ENCODE measurements at places on chromosomes 2 and 18.
A peak's percentile ranks its signal among the peaks of the same experiment; 100 is the strongest.

DNA sequence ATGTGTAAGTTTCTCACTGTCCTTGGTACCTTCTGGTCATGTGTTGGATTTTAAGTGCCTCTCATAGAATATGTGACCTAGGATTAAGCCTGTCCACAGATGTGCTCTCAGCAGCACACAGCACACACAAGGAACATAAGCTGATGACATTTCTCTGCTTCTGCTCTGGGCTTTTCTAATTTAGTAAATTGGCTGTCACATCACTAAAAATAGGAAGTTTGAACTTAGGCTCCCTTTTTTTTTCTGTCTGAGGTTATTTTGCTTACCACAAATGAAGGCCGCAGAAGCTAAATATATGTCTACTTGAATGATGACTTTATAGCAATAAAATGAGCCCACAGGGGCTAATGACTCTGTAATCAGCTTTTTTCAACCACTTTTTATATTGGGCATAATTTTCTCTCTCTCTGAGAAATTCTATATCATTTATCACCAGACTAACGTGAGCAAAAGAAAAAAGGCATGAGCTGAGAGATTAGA lies 150.2 kb upstream of the KLHL14 start:
- DNase-seq, result no peak

- DNase-seq, result no peak
Observed at GRCh38 chr2:74947703-74948102, 10.7 kb upstream of the POLE4 start.

- DNase-seq, result no peak
Observed at GRCh38 chr2:13006426-13006825, 289.7 kb downstream of the TRIB2 start.

DNA sequence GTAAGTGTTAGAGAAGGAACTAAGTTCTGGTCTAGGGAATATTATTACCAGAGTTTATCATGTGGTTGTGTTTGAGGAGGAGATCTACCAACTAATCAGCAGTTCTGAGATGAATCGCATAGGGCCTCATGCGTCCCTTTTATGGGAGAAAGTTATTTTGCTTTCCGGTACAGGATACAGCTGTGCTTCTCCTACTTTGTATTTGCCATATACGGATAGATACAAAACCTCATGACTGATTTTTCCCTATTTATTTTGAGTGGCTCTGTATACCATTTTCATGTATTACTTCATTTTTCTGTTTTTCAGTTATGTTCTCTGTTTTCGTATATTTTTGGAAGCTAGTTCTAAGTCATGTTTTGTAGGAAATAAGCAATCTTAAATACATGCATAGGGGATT lies 66.8 kb downstream of the ACSL3 start:
- no peak for DNase-seq

GRCh38 chr2:126996378-126996699 lies 97.6 kb downstream of the TEX51 start:
- DNase-seq, result no peak

DNA sequence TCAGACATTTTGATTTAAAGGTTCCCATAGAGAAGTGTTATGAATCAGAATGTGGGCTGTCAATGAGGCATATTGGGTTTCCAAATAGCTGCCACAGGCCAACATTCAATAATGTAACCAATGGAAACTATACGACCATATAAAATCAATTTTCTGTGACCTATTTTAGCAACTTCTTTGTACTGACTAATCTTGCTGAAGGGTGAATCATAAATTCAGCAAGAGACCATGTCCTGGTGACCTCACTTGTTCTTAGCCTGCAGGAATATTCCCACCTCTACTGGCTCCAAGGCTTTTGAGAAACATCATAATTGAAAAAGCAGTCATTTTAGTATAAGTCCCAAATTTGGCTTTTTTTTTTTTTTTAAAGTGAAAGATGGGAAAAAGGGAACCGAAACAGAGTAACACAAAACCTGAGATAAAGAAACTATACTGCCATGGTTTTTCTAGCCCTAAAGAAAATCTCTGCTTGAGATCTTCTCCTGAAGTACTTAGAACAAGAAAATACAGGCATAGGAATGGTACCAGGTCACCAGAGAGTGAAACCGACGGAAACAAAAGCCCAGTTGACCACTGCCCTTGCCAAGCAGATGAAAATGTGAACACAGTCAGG lies 32.1 kb downstream of the PLEKHM3 start:
- DNase-seq, result no peak

- no peak for DNase-seq
Observed at GRCh38 chr2:20334605-20335203, 15.9 kb downstream of the PUM2 start.

GRCh38 chr2:120747706-120748105 lies 12.0 kb downstream of the GLI2 start:
- peak; percentile 19 for DNase-seq

DNA sequence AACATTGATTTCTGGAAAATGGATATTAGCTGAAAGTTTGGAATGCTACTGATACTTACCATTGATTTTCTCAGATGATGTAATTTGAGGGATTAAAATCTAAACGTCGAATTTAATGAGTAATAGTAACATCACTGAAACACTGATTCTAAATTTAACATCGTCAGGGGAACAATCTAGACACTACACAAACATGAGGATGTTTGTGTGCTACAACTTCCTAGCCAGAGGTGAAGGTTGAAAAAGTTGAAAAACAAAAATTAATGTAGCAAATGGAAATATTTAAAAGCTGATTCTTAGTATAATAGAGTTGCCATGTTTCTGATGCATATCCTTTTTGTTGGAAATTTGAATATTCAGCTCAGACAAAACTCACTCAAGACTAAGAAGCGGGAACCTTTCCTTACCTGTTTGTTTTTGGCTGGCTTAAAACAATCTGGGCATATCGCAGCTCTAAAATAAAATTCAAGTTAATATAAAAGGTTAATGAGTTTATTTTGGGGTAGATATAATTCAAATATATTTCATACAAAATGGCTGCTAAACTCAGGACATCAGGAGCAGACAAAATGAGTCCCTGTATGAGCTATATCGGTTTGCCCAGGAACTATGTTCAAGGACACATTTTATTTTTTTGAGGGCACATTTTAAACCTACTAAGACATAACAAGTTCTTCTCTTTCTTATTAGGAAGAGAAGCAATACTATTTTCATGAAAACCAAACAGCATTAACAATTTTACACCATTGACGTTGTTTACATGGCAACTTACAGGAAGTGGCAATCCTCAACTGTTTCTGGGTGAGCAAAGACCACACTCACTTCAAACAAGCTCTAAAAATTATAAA lies 52.6 kb upstream of the PEX13 start:
- DNase-seq, result no peak

DNA sequence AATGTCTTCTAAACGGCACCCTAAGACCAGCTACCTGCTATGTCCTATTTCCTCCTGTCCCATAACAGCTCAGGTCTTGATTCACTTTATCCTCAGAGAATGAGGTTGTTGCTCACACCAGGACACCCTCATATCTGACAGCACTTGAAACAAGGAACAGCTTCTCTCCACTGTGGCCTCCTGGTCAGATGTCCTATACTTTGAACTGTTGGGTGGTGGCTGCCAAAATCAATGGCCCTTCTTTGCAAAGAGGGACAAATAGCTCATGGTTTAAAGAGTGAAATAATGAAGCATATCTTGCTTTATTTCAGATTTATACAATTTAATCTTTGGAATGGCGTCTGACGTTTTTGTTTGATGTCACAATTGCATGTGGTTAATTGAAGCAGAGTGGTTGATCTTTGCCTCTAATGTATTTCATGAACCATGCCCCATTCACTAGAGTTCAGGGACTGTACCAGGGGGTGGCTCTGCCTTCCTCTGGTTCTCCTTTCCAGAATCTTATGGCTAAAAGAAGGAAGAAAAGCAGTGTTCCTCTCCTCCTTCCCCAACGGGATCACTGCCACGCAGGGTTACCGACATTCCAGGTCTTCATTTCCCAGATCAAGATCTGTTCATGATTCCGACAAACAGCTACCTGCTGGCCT lies 24.1 kb upstream of the ZCCHC2 start:
- DNase-seq, result no peak

Data from ascending aorta (tissue), 2 donors.